Omental fat pad (tissue), 4 donors: ENCODE measurements at places on chromosomes 13 and 19. TPM values are rescaled to one million over a fixed set of nuclear protein-coding genes. Genes with fewer than 3 reads are reported as not detected.

DNA sequence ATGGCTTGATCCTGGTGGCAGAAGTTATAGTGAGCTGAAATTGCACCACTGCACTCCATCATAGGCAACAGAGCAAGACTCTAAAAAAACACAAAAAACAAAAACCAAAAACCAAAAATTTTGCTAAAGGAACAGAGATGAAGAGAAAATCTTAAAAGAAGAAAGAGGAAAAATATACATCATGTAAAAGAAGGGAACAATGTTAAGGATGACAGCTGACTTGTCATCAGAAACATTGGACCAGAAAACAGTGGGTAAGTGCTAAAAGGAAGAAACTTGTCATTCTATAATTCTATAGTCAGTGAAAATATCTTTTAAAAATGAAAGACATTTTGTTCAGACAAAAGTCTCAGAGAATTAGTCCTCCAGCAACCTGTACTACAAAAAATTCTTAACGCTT lies 93.8 kb downstream of the WASF3 start:
- no peak for DNase-seq

GRCh38 chr13:57748096-57748495 lies 116.6 kb downstream of the PCDH17 start:
- no peak for DNase-seq

GRCh38 chr13:112729408-112729807 lies 39.6 kb downstream of the ATP11A start:
- DNase-seq: no peak

DNA sequence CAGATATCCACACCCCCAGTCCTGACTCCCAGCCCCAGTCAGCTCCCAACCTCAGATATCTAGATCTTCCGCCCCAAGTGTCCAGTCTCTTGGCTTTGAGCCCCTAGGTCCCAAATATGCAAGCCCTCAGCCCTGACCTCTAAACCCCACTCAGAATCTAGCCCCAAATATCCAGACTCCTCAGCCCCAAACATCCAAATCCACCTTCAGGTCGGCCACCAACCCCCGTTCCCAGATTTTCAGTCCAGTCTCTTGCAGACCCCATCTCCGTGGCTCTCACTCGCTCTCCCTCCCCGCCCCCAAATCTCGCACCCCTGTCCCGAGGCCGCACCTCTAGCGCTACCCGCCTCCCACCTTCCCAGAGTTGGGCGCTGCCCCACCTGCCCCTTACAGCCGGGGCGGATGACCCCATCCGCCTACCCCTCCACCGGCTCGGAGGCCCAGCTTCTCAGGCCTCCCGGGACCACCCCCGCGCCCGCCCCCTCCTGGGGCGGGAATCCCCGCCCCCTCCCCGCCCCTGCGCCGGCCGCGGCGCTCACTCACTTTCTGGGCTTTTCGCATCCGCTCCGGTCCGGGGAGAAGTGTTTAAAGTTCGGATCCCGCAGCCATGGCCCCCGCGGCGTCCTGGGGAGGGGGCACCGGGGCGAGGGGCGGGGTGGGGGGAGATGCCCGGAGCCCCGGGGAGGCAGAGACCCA lies 604 bp downstream of the ERFL start:
- DNase-seq: no peak

GRCh38 chr13:97301382-97302095 lies 79.4 kb downstream of the MBNL2 start:
- no peak for DNase-seq

- DNase-seq: no peak
Measured at GRCh38 chr19:56111601-56112312, 9.3 kb downstream of the ZNF787 start.

DNA sequence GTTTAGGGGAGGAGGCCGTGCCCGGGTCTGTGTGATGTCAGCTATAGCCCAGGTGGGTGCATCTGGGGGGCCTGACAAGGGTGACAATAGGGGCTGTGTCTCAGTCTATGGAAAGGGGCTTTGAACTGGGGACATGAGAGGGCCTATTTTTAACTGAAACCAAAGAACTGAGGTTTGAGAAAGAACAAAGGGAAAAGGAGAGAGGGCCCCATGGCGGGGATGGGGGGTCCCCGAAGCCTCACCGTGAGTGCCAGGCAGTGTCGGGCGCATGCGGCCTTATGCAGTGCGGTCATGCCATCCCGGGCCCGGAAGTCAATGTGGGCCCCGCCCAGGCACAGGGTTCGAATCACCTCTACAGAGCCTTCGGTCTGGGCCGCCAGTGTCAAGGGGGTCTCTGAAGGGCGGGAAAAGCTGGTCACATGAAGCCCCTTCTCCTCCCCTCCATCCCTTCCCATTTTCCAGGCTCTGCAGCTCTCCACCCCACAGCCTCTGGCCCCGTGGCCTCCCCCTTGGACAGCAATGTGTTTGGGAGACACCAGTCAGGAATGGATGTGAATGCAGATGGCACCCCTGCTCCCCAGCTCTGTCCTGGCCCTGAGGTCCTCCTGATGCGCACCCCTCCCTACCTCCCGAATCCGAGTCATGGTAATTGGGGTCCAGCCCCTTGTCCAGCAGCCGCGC lies 5.9 kb downstream of the SHANK1 start:
- no peak for DNase-seq

DNA sequence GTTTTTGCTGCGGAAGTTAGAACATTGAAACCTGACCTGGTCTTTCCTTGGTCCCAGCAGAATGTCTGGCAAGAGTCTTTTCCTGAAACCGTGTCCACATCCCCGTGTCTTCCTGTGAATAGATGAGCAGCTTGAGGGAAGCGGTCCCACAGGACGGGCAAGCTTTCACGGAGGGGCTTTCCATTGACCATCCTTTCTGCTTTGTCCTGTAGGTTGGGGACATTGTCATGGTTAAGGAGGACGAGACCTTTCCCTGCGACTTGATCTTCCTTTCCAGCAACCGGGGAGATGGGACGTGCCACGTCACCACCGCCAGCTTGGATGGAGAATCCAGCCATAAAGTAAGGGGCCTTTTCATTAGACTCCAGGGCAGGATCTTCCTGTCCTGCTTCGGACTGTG lies 126.0 kb downstream of the ATP11A start:
- DNase-seq: no peak

DNA sequence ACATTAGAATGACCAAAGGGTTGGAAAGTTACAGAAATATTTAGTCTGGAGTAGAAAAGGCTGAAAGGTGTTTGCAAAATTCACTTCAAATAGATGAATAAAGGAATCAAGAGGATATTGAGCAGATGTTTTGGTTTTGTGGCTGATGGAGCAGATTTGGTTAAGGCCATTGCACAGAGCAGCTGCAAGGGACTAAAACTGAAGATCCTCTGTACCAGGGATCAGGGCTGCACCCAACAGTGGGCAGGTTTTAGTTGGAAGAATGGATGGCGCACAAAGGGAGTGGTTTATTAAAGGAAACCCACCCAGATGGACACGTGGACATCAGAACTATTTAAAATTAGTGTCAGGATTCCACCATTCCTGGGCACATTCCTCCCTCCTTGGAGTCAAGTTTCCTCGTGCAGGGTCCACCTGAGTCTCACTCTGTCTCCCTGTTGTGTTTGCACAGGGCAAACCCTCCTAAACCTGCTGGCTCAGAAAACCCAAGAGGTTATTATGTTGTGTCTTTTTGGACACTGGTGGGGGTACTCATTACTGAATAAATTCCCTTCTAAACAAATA lies 9.2 kb upstream of the UBAC2 start:
- DNase-seq: no peak

GRCh38 chr19:30686176-30686820 lies 314.1 kb downstream of the ZNF536 start:
- DNase-seq: no peak

DNA sequence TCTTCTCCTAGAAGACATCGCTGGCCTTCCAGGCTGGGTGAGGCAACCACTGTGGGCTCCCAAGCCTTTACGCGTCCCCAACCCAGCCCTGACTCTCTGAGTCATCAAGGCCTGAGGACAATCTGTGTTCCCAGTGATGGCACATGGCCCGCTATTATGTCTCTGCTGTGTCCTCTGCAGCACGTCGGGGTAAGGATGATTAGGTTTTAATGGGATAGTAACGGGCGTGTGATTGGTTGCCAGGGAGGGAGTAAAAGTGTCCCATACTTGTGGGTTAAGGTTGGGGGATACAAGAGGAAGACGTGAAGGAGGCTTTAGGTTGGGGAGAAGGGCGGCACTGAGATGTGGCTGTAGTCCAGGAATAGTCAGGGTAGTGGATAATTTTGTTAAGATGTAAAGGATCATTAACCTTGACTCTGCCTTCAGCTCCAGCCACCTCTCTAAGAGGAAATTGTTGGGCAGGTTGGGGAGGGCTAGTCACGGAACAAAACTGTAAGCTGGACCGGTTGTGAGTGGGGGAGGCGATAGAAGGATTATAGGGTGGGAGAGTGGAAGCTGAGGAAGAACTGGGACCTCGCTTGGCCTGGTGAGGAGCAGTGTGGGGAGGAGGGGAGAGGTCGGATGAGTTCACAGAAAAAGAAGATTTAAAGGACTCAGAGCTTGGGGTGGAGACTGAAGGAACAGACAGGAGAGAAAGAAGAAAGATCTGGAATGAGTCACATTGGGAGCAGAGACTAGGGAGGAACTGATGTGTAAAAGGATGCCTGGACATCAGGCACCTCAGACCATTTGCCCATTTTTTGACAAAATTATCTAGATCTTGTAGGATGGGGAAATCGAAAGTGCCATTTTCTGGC lies 27.9 kb upstream of the IGFL1 start:
- DNase-seq: no peak

DNA sequence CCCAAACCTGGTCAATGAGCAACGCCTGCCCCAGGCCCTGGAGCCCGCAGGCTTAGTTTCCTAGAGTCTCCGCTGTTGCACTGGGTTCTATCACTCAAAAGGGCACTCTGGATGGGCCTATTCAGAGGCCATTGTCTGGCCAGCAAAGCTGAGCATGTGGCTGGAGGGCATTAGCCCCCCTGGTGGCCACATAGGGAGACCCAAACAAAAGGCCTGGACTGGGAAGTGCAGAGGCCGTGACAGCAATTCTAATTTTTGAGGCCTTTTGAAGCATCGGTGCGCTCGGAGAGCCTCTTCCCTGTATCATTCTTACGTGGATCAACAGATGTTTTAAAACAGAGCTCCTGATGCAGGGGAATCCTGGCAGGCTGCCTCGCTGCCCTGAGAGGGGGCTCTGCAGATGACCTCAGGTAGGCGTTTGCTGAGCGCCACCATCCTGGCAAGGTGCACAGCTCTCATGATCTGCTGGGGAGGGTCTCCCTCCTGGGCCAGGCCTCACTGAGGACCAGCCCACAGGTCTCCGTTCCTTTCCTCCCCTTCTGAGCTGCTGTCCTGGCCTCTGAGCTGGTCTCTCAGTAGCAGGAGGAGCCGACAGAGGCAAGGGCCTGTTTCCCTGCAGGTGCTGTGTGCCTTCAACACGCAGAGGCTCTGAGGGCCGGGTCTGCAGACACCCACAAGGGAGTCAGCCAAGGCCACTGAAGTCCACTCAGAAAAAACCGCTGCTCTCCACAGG lies 190.5 kb downstream of the URI1 start:
- no peak for DNase-seq

GRCh38 chr13:74018062-74018431 lies 116.2 kb downstream of the KLF12 start:
- DNase-seq: no peak

DNA sequence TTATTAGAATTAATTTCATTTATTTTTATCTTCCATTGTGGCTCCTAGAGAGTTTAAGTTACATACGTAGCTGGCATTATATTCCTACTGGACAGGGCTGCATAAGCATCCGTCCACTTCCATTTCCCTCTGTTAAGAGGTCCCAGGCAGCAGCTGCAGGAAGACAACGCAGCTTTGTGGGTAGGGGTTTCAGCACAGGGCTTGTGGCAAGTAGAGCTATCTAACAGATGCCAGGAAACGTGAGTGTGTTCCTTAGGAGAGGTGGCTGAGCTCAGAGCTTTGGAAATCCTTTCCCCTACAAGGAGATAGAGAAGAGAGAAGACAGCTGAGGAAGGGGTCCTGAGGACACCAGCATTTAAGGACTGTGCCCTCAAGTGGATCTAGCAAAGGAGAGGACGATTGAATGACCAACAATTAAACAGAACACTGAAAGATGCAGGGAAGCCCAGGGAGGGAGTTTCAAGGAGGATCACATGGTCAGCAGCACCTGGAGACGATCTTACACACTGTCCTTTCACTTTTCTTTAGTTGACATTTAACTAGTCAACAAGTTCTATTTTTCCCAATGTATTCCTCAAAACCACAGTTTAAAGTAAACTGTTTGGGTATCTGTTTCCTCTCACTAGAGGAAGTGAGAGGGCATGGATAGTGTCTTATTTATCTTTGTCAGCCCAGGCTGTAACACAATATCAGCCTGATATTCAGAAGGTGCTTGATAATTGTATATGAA lies 2.3 kb upstream of the N4BP2L1 start:
- no peak for DNase-seq

DNA sequence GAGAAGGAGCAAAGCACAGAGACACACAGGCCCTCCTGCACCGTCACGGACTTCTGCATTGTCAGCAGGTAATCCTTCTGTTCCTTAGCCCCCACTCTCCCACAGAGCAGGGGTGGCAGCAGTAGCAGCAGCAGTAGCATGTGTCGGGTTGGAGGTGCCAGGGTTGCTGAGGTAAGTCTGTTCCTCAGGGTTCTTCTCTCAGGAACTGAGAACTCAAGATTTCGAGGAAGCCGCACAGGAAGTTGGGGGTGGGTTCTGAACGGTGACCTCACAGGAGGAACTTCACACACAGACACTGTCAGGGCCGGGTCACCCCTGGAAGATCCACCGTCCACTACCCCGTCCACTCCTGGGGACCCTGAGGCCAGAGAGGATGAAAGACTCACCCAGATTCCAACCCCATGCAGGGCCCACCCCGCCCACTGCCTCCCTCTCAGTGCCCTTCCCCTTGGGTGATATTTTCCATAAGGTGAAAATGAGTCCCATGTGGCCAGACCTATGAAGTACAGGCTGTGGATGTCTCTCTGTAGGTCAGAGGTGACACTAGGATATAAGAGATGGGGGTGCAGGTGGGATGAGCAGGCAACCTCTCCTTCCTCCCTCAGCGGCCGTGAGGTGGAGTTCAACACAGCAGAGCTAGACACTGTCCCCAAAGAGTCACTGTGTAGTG lies at the start of gene SIGLEC12:
Gene SIGLEC12, minus strand, starts transcription at position 207 of the 670 bp plus-strand sequence. Its CDS starts 67 bp downstream, at position 140.
- DNase-seq: no peak

DNA sequence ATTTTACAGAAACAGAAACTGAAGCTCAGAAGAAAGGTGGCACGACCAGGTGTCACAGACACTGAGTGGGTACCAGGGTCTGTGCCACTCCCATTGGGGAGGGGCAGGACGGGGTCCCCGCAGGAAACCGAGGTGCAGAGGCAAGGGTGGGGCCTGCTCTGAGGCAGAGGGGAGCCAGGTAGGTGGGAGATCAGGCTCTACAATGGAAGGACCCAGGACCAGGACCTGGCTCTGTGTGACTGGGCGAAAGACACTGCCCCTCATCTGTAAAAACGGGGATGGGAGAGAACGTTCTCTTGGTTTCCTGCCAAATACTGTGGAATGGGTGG lies 2.8 kb downstream of the PTGIR start:
- no peak for DNase-seq

GRCh38 chr13:37068962-37069361 lies 9.5 kb upstream of the SUPT20H start:
- no peak for DNase-seq

The PEAK3 gene
- total RNA-seq: 0.09 TPM

The TUBA3C gene
- total RNA-seq: not detected

The ZNF320 gene
- total RNA-seq: 7.7 TPM

The OLFM4 gene
- total RNA-seq: 0.09 TPM

The SIGLEC5 gene
- 0.19 TPM for total RNA-seq

The LILRB5 gene
- 29.5 TPM for total RNA-seq

The NLRP4 gene
- not detected for total RNA-seq
